ENCODE measurements at places on chromosomes 7 and 10.

GRCh38 chr10:95268438-95268837 is 22.4 kb downstream of the PDLIM1 start:
- H3K4me1 ChIP-seq, result peaks cover 75% of the 10 kb centered on the region
- no peak overlapping the region for H3K4me3 ChIP-seq
- DNase-seq, result peak; percentile 56
- peak overlapping the region; percentile 44 for H3K27ac ChIP-seq
- H3K36me3 ChIP-seq, result no peaks in the 10 kb centered on the region

DNA sequence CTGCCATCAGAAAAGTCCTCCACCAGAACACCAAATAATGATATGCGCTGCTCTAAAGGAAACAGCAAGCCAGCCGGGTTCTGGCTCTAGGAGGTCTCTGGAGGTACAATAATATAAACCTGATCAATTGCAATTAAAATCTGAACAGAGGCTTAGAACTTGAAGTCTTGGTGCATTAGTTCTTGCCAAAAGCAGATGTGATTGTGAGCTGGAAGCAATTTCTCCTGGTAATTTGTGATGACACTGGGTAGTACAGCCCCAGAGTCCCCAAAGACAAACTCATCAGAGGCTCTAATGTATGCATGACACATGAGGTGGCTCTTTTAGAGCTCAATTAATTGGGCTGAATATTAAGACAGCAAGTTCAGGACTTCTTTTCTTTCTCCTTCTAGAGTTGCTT is 3.3 kb downstream of the ETV1 start:
- DNase-seq, result no peak
- peak overlapping the region; percentile 82 for H3K4me3 ChIP-seq
- H3K27ac ChIP-seq, result no peak overlapping the region
- no peaks in the 10 kb centered on the region for H3K27me3 ChIP-seq

GRCh38 chr10:25725917-25726716 is 207.9 kb upstream of the MYO3A start:
- DNase-seq, result no peak
- H3K4me1 ChIP-seq, result no peaks in the 10 kb centered on the region
- H3K27me3 ChIP-seq, result no peaks in the 10 kb centered on the region

GRCh38 chr10:71331736-71332135 is 12.7 kb downstream of the SLC29A3 start:
- no peaks in the 10 kb centered on the region for H3K27me3 ChIP-seq
- no peak for DNase-seq
- no peak overlapping the region for H3K27ac ChIP-seq
- H3K36me3 ChIP-seq, result no peaks in the 10 kb centered on the region

DNA sequence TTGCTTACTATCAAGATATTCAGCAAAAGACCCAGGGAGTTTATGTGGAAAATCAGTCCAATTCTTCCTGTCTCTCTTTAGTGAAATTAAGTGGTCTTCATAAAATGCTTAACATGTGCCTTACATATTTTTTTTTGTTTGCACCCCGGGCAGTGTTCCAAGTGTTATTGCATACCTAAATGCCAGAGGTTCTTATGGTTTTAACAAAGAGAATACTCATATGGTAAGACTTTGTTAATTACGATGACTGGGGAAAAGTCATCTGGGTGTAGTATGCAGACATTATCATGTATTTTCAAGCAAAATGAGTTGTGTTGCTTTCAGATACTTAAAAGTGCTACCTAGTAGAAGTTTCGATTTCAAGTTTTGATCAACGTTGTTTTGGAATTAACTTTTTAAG is 82.6 kb downstream of the PRKG1 start:
- no peak for DNase-seq
- H3K27me3 ChIP-seq, result no peaks in the 10 kb centered on the region
- H3K4me1 ChIP-seq, result peaks cover 5% of the 10 kb centered on the region
- H3K27ac ChIP-seq, result no peak overlapping the region

- H3K4me1 ChIP-seq, result no peaks in the 10 kb centered on the region
- H3K4me3 ChIP-seq, result no peak overlapping the region
- H3K27me3 ChIP-seq, result no peaks in the 10 kb centered on the region
- H3K36me3 ChIP-seq, result no peaks in the 10 kb centered on the region
- no peak for DNase-seq
- no peak overlapping the region for H3K27ac ChIP-seq
Measured at GRCh38 chr7:112800486-112800885, 10.3 kb upstream of the TMEM168 start.

GRCh38 chr10:121668314-121669027 is 70.2 kb upstream of the FGFR2 start:
- peaks cover 13% of the 10 kb centered on the region for H3K4me1 ChIP-seq
- no peaks in the 10 kb centered on the region for H3K27me3 ChIP-seq
- H3K27ac ChIP-seq, result no peak overlapping the region
- peak overlapping the region; percentile 1 for H3K4me3 ChIP-seq

GRCh38 chr10:5557799-5558771 is 33.3 kb downstream of the CALML3 start:
- H3K27me3 ChIP-seq, result no peaks in the 10 kb centered on the region
- peaks cover 12% of the 10 kb centered on the region for H3K4me1 ChIP-seq
- H3K4me3 ChIP-seq, result no peak overlapping the region
- no peak overlapping the region for H3K27ac ChIP-seq
- DNase-seq, result no peak
- H3K36me3 ChIP-seq, result no peaks in the 10 kb centered on the region

- no peaks in the 10 kb centered on the region for H3K4me1 ChIP-seq
- H3K27ac ChIP-seq, result no peak overlapping the region
- H3K27me3 ChIP-seq, result no peaks in the 10 kb centered on the region
- H3K36me3 ChIP-seq, result no peaks in the 10 kb centered on the region
- DNase-seq, result no peak
Measured at GRCh38 chr7:139799586-139799985, 21.8 kb upstream of the HIPK2 start.

- peaks cover 19% of the 10 kb centered on the region for H3K4me1 ChIP-seq
- peak; percentile 68 for DNase-seq
- no peaks in the 10 kb centered on the region for H3K36me3 ChIP-seq
- no peak overlapping the region for H3K4me3 ChIP-seq
- H3K27ac ChIP-seq, result peak overlapping the region; percentile 53
- no peaks in the 10 kb centered on the region for H3K27me3 ChIP-seq
Measured at GRCh38 chr7:2157473-2158279, 75.1 kb downstream of the MAD1L1 start.

DNA sequence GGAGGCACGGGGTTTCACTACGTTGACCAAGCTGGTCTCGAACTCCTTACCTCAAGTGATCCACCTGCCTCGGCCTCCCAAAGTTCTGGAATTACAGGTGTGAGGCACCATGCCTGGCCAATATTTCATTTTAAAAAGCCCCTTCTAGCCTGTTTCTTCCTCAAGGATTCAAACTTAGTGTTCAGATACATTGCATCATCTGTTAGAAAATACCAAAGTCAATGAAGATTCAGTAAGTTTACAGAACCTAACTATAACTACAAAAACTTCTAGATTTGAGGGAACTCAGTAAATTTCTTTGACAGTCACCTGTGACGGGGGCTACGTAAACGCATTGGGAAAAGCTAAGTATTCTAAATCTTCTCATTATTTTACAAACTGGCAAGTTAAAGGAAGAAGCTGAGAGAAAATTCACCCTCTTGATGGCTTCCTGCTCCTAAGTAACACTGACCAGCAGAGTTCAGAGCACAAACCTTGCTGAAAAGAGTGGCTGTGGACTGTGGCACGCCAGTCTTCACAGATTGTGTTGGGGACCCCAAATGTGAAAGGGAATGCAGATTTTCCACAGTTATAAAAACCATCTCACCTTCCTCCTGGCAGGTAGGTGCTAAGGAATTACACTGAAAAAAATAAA is 162.2 kb downstream of the PKD1L1 start:
- peak overlapping the region; percentile 65 for H3K27ac ChIP-seq
- H3K4me1 ChIP-seq, result peaks cover 37% of the 10 kb centered on the region
- no peak overlapping the region for H3K4me3 ChIP-seq
- DNase-seq, result no peak

DNA sequence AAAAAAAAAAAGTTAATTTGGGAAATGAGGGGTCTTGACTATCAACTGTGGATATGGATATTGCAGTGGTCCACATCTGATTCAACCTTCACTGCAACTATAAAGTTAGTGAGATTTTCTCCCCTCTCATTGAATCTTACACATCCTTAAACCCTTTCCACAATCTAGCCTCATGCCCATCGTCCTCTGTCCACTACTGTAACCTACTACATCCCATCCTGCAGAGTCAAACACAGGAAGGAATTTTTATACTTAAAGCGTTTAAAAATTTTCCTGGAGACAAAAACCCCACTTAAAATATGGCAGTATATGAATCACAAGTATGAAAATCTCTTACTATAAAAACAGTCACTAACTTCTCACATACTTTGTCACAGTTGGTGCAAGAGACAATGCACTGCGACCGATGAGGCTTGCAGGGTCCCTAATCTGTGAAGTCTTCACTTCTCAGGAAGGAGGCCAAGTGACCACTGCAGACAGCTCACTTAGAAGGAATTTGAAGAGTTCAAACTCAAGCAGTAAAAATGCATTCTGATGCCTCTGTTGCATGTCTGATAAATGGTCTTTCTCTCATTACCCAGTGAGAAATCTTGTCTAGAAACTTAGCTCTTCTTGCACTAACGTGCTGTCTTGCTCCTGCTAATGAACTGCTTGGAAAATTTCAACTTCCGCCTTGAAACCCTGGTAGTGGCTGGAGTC is 50.3 kb upstream of the ST8SIA6 start:
- no peaks in the 10 kb centered on the region for H3K4me1 ChIP-seq
- no peaks in the 10 kb centered on the region for H3K27me3 ChIP-seq
- H3K4me3 ChIP-seq, result no peak overlapping the region
- DNase-seq, result no peak
- no peaks in the 10 kb centered on the region for H3K36me3 ChIP-seq
- H3K27ac ChIP-seq, result no peak overlapping the region

DNA sequence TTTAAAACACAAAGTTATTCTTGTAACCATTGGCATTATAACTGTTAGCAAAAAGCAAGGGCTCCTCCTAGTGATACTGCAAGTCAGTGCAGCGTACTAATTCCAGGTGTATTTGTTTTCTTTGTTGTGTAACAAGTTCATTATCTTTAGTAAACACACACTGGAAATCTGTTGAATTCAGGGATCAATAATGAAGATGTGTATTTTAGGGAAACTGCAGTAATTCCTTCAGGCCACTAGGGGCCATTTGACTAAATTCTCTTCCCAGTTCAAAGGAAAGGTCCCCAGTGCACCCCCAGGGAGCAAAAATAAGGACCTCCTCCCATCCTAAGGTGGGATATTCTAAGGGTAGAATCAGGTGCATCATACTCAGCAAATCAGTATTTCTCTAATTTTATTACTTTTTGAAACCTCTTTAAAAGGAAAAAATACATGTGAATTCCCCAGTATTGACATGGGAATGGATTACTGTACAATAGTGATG is 158.6 kb upstream of the LYZL1 start:
- no peak for DNase-seq
- H3K4me3 ChIP-seq, result no peak overlapping the region
- H3K27ac ChIP-seq, result no peak overlapping the region

- no peak for DNase-seq
- no peak overlapping the region for H3K4me3 ChIP-seq
- H3K27me3 ChIP-seq, result no peaks in the 10 kb centered on the region
- H3K4me1 ChIP-seq, result no peaks in the 10 kb centered on the region
- H3K27ac ChIP-seq, result no peak overlapping the region
Measured at GRCh38 chr10:26642896-26643653, 54.4 kb upstream of the PDSS1 start.

DNA sequence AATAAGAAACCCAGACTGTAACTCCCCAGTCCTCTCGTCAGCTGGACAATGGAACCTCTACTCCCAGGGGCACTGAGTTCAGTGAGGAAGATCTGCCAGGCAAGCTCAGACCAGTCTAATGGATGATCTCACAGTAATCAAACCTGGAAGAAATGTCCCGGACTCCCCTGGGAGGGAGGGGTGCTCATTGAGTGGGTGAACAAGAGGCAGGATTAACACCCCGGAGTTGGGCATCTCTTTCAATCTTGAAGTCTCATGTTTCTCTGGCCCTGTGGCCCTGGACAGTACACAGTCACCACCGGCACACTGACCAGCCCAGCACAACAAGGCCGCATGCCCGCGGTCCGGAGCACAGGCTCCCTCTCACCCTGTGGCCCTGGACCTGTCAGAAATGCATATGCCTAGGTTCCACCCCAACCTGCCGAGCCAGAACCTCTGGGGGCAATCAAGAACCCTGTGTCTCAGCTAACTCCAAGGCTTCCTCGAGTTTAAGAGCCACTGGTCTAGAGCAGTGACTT is 27.8 kb downstream of the CXCL12 start:
- DNase-seq, result no peak
- H3K36me3 ChIP-seq, result no peaks in the 10 kb centered on the region
- peaks cover 10% of the 10 kb centered on the region for H3K4me1 ChIP-seq
- no peak overlapping the region for H3K27ac ChIP-seq

- H3K4me1 ChIP-seq, result peaks cover 31% of the 10 kb centered on the region
- peak overlapping the region; percentile 50 for H3K27ac ChIP-seq
- DNase-seq, result no peak
- H3K36me3 ChIP-seq, result no peaks in the 10 kb centered on the region
- H3K27me3 ChIP-seq, result no peaks in the 10 kb centered on the region
Measured at GRCh38 chr10:73645251-73645650, 4.0 kb upstream of the MYOZ1 start.

- H3K4me3 ChIP-seq, result no peak overlapping the region
- H3K36me3 ChIP-seq, result peaks cover 4% of the 10 kb centered on the region
- peaks cover 2% of the 10 kb centered on the region for H3K4me1 ChIP-seq
Measured at GRCh38 chr7:74044366-74045350, 16.7 kb downstream of the ELN start.

DNA sequence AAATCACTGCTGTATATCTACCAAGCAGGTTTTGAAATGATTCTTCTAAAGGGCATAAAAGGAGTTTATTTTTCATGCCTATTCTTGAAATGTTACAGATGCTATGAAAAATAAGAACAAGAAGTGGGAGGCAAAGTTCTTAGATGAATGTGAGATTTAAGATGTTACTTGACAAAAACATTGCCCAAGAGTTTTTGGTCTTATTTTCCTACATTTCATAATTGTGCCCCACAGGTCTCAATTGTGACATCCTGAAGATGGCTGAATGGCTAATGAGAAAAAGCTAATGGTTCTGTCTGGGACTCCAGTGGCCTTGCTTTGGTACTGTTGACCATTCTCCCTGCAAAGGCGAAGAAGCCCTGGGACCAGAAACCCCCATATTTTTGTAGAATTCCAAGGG is 43.0 kb upstream of the IFRD1 start:
- no peaks in the 10 kb centered on the region for H3K36me3 ChIP-seq
- no peak overlapping the region for H3K27ac ChIP-seq
- H3K4me1 ChIP-seq, result peaks cover 4% of the 10 kb centered on the region
- H3K4me3 ChIP-seq, result no peak overlapping the region
- no peaks in the 10 kb centered on the region for H3K27me3 ChIP-seq

- peaks cover 7% of the 10 kb centered on the region for H3K27me3 ChIP-seq
- H3K36me3 ChIP-seq, result no peaks in the 10 kb centered on the region
- H3K4me1 ChIP-seq, result no peaks in the 10 kb centered on the region
- no peak overlapping the region for H3K27ac ChIP-seq
- no peak overlapping the region for H3K4me3 ChIP-seq
- DNase-seq, result no peak
Measured at GRCh38 chr7:23893942-23894891, 184.2 kb downstream of the STK31 start.

- no peaks in the 10 kb centered on the region for H3K27me3 ChIP-seq
- DNase-seq, result no peak
- peaks cover 28% of the 10 kb centered on the region for H3K4me1 ChIP-seq
- H3K27ac ChIP-seq, result peak overlapping the region; percentile 92
Measured at GRCh38 chr7:106219170-106219569, 65.6 kb downstream of the NAMPT start.
